Memory B cell (primary cell): ENCODE measurements at places on chromosomes 7 and 10.
A peak's percentile ranks its signal among the peaks of the same experiment; 100 is the strongest.

DNA sequence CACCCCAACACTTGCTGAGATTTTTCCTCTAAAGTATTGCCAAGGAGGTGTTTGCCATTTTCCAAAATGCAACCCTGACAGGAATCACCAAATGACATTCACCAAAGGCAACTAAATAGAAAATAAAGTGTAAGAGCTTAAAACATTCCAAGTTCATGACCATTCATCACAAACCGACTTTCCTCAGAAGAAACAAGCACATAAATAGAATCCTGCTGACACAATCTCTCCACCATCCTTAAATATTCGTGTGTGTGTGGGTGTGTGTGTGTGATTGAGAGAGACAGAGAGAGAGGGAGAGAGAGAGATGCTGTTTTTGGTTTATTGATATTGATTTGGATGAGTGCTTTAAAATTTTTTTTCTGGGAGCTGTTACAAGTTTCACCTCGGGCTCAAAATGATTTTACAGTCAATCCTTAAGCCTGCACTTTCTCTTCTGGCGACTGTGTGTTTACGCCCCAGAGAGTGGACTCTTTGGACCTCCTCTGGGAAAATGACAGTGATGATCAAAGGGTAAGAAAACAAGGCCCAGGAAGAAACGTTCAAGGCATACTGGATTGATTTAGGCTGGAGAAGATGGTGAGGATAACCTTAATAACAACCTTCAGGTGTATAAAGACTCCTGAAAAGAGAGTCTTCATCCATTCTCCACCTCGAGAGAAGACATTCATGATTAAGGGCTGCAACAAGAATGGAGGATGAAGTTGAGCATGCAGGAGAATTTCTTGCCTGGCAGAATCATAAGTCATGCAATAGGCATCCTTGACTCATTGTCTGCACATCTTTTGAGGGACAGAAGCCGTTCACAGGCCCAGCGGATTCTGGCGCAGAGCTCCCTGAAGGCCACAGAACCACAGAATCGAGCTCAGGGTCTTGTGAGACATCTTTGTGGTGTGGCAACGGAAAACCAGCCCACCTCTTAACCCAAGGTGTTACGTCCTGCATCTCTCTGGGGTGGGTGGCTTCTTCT lies 104.4 kb upstream of the FGFR2 start:
- no peak for DNase-seq

DNA sequence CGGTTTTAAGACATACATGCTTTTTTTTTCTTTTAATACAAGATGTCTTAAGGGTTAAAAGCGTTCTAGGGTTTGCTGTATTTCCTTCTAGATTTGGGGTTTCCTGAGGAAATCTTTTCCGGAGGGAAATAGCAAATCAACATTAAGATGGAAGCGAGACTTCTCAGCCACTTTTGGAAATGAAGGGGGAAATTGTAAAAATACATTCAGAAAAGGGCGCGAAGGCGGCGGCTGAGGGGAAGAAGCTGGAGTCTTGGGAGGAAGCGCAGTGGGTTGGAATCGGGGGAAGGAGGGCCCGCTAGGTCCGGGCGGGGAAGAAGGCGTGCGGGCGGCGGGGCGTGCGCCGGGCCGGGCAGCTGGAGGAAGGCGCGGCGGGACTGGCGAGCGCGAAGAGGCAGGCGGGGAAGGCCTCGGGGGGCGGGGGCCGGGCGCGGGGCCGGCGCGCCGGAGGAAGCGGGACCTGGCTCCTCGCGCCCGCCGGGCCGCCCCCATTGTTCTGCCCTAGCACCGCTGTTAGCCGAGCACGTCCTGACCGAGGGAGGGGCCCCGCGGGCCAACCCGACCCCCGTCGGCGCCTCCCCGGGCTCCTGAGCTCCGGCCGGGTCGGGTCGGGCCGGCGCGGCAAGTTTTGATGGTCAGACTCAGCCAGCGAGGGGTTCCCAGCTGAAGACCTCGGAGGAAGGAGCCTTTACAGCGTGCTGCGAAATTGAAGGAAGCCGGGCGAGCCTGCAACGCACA lies 1.5 kb upstream of the SKIDA1 start:
- DNase-seq = peak; percentile 43

- no peak for DNase-seq
Measured at GRCh38 chr10:78284381-78284780, 250.7 kb downstream of the RPS24 start.

- DNase-seq = no peak
Measured at GRCh38 chr10:112887968-112888367, 62.1 kb upstream of the TCF7L2 start.

DNA sequence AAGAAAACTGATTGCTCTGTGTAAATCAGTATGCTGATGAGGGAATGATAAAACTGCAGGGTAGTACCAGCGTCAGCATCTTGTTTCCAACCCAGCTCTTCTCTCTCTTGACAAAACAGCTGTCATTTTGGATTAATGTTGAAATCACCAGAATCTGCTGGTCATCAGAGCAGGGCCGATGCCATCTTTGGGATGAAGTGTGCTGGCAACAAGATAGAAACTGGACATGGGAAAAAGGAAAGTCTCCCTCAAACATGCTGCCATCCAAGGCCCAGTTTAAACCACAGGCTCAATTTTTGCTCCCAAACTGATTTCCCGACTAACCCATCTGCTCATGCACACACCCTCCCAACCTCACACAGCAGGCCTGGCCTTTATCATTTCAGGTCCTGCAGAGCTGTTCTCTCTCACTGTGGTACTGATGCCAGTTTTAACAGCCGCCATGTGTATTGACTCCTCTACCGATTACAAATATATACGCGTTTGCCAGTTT lies 285.2 kb downstream of the AUTS2 start:
- no peak for DNase-seq

DNA sequence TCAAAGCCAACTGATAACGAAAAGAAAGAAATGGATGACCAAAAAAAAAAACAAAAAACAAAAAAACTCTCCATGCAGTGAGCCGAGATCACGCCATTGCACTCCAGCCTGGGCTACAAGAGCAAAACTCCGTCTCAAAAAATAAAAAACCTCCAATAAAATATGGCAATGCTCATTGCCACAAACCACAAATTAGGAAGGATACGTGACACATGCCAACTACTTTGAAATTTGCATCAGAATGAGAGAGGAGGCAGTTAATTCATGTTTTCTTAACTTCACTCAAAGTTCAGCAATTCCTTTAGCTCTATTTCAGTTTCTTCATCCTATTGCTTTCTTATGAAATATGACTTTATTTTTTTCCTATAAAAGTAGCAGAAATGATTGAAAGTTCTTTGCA lies 398.1 kb upstream of the C7orf33 start:
- DNase-seq = no peak

DNA sequence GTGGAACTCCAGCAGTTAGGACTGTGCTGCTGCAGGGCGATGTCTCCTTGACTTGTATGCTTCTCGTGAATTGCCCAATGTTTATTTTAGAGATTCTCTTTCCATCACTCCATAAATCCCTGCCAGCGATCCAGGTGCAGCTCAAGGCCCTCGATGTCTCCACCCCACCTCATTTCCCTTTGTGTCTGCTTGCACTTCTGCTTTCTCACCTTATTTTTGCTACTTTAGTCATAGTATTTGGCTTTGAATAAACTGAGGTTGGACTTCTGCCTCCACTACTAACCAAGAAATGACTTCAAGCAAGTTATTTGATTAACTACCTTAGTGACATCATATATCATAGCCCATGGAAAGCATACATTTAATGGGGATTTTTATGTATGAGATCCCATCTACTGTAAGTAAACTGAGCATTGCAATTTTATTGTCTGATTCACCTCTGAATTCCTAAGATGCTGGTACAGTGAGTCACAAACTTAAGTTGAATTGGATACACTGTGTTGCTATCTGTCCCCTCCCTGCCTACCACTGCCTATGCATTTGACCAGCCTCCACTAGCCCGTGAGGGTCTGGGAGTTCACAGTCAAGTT lies 255.8 kb downstream of the ABCA13 start:
- DNase-seq = no peak

GRCh38 chr7:151243045-151243349 lies 5.5 kb downstream of the SMARCD3 start:
- DNase-seq = no peak

DNA sequence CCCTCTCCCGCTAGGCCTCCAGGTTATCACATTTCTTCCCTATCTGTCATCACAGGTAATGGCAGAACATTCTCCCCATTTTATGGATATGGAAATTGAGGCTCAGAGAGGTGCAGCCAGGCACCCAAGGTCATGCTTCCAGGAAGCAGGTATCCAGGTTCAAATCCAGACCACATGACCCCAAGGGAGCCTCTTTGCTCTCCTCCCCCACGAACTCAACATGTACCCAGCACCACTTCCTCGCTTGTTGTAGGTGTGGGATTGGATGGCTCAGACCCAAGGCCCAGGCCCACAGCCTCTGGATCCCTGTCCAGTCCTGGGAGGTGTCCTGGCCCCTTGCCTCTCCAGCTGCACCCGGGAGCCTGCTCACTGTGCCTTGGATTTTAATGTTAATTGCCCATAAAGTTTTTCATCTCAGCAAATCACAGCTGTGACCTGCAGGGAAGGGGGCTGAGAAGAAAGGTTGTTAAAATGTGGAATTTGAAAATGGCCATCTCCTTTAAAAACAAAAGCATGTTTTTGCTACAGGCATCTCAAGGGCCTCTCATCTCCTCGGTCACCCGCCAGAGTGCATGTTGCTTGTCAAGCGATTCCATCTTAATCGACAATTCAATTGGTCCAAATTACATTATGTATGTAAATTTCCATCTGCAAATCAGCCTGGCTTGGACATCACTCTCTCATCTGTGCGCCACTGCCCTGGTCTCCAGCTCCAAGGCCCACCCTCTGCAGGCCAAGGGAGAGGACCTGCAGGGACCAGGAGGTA lies 205.4 kb upstream of the ZMIZ1 start:
- DNase-seq = no peak

DNA sequence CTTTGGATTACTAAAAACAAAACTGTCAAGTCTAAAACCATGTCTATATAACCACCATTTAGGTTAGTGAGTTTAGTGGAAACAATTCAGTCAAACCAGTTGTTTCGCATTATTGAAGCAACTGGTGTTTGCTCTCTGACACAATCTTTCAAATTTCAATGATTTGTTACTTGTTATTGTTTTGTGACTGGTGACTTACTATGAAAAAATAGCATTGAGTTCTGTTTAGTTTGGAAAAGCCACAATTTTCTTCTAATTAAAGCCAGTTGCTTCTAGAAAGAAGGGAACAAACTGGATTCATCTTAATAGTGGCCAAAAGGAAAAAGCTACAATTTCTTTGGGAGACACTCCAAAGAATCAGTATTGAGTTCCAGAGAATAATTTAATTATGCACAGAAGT lies 30.4 kb downstream of the LAMB4 start:
- no peak for DNase-seq

GRCh38 chr7:25795824-25796235 lies 356.2 kb upstream of the NFE2L3 start:
- DNase-seq = no peak

DNA sequence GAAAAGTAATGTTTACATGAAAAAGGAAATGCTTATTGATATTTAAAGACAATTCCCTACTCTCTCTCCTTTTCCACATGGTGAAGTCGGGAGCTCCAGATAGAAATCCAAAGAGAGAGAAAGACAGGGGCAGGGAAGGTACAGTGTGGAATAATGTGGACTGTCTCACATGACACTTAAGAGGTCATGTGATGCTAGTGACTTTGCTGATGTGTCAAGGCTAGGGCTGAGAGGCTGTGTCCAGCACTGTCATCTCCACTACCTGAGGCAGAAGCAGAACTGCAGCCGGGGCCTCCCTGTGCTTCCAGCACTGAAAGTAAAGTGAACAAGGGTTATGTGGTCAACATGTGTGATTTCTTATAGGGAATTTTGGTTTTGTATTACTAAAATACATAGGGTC lies 26.0 kb downstream of the NRG3 start:
- no peak for DNase-seq

- no peak for DNase-seq
Measured at GRCh38 chr10:84460520-84460919, 132.1 kb downstream of the CCSER2 start.

DNA sequence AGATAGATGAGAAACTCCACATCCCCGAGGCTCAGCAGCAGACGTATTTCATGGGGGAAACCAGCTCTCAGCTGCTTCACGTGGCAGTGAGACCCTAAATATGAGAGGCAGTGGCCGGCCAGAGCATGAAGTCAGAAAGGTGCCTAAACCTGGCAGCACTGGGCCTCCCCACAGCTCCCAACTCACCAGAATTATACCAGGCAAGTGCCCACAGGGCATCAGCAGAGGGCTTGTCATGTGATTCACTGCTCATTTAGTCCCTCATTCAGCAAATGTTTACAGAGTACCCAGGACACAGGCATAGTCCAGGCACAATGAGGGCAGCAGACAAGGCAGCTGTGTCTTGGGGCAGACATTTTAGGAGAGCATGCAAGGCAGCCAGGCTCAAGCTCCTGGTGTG lies 212.6 kb downstream of the PTPRN2 start:
- no peak for DNase-seq

DNA sequence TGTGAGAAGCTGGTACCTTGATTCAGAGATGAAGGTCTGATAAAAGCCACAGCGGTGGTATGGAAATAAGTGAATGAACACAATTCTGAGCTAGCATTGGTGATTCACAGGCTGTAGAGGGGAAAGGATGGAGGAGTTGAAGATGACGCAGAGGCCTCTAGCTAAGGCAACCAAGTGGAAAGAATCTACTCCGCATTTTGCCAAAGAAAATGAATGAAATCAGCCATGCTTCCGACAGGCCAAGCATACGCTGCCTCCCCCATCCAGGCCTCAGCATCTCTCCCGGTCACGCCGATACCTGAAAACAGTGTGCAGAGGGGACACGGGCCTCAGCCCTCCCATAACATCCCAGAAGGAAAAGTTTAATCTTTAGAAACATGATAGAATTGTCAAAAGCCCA lies 124.3 kb upstream of the UNC5B start:
- no peak for DNase-seq

DNA sequence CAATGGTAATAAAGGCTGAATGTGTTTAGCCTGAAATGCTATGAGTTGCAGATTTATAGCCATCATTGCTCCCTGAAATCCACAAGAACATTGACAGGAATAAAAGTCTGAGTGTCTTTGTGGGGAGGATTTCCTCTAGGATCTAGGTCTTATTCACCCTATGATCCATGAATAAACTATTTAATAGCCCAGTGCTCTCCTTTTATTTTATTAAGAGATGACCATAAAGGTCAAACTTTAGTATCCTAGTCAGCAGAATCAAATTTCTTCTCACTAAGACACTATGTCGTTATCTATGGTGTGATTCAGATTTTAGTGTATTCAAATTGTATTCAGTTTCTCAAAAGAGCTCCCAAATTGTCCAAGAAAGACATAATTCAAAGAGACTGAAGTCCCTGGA lies 67.8 kb upstream of the AKR1E2 start:
- DNase-seq = no peak

DNA sequence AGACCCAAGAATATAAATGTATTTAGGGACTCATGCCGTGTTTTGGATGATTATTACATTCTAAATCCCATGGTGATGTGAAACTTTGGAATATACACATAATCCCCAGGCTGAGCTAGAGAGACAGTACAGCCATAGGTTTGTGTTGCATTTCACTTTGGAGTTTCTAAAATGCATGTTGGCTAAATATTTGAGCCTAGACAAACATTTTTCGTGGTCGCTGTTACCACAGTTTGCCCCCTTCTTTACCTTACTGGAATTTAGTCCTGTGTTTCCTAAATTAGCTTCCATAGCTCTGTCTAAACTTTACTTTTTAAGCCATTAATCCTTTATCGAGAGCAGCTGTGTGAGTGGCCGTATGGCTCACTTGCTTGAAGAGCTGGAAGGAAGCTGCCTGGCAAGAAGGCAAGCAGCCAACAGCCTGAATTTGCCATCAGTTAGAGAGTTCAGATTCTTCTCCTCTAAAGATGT lies 192.0 kb downstream of the BICC1 start:
- no peak for DNase-seq
